Breast epithelium (tissue), 4 donors: ENCODE measurements at places on chromosomes 16 and 17.

- no peak for DNase-seq
These were observed 25.6 kb downstream of the IGSF6 start for GRCh38 chr16:21626659-21627277.

GRCh38 chr16:28189245-28189644, 22.5 kb downstream of the XPO6 start:
- no peak for DNase-seq

DNA sequence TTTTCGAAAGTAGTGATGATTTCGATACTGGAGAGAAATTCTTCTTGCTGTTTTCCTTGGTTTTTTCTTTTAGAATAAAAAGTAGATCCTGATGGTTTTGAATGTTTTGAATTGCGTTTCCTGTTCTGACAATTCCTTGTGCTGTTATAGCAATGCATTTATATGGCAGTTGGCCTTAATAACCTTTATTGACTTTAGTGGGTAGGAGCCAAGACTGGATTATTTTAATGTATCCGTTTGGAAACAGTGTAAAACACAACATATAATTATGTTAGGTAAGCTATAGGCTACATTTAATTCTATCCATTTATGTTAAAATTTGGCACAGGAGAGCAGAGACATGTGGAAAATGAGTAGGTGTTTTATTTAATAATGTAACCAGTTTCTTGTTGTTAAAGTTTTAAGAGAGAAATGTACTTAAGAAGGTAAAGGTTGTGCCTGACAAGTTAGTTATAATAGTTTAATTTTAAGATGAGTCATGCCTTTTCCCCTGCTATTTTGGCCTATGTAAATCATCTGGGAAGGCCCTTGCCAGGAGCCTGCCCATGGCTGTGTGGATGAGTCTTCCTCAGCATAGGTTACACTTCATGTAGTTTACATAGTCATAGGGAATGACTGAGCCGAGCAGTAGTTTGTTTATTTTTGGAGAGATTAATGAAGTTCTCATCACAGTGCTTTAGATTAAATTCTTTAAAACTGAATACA, 189.9 kb downstream of the FTO start:
- no peak for DNase-seq

DNA sequence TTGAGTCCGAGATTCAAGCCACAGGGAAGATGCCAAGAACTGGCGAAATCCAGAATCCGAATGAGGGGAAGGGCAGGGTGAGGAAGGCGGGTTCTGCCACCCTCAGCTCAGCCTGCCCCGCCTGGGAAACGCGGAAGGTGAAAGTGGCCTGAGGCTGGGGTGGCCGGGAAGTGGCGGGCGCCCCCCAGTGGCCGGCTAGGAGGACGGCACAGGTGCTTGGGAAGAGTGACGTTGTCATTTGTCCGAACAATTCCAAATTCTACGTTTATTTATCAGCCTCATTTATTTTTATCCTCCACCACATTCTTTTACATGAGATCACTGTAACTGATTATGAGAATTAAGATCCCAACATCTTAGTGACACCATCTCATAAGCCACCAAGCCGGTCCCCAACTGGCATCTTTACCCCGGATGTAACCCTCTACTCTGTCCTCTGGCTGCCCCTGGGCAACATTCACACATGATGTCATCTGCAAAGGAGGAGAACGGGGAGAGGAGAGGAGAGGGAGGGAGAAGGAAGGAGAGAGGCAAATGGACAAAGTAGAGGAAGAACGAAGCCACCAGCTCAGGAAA, 21.3 kb downstream of the SRCIN1 start:
- DNase-seq, result peak; percentile 91

GRCh38 chr17:29016345-29017210, 10.7 kb upstream of the SEZ6 start:
- DNase-seq, result no peak

DNA sequence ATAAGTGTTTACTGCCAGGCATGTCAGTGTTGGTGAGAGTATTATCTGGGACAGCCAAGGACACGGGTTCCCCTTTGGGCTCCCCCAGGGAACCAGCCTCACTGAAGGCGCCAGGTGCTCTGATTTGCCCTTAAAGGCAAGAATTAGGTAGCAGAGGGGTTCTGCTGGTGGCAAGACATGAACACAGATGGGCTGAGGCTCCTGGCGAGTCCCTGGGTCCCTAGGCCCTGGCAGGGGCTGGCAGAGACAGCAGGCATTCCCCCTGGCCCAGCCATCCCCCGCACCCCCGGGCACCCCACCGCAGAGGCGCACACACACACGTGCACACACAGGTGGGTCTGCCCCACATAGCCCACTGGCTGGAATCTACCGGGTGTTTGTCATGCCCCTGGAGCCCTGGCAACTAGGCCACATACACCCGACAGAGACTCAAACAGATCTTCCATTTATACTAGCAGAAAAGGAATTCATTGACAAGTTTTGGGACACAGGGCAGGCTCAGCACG, 153.3 kb downstream of the C16orf78 start:
- no peak for DNase-seq

- no peak for DNase-seq
These were observed 64.9 kb downstream of the ITFG1 start for GRCh38 chr16:47395733-47396498.

- peak; percentile 88 for DNase-seq
These were observed 54.8 kb upstream of the MAP3K14 start for GRCh38 chr17:45371414-45372324.

DNA sequence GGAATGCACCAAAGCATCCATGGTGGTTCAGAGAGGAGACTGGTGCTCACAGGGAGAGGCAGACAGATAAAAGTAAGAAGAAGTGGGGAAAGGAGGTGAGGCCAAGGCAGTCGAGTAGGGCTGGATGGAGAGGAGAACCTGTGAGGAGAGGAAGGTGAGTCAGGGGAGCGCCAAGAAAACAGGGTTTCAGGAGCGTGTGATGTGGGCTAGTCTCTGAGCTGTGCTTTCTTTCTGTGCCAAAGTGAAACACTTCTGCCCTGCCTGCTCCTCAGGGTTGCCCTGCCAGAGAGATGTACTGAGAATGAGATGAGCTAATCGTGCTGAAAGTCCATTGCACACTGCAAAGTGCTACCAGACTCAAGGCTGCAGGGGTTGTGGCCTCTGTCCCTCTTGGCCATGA, 310.7 kb upstream of the CCL2 start:
- no peak for DNase-seq

DNA sequence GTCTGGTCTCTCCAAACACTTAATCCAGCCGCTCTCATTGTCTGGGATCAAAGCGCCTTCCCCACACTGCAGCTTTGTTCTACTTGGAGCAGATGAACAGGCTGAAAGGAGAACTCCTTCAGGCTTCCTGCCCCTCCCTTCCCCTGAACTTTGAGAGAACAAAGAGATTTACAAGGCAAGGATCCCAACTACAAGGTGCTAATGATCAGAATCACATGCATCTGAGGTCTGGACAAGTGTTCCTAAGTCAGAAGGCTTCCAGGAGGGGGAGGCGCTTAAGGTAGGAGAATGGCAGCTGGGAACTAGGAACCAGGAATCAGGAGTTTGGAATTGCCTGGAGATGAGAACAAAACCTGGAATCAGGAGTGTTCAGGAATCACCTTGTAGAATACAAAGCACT, 606.3 kb upstream of the CDH11 start:
- DNase-seq, result peak; percentile 37

- no peak for DNase-seq
These were observed 6.5 kb upstream of the CCL2 start for GRCh38 chr17:34248511-34249024.

- DNase-seq, result no peak
These were observed 253.7 kb upstream of the HSBP1 start for GRCh38 chr16:83554096-83554495.

DNA sequence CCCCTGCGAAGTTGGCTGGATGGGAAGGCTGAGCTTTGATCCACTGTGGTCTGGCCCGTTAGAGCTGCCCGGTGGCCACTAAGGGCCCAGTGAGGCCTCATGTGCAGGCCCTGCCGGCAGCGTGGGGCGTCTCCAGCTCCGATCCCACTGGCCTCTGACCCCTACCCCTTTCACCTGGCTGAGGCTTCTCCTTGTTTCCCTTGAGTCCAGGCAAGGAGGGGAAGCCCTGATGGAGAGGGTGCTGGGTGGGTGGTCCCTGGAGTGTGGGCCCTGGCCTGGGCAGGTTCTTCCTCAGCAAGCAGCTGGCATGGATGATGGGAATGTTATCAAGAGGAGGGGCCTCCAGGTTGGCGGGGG, 356.8 kb downstream of the SEC14L1 start:
- DNase-seq, result no peak

DNA sequence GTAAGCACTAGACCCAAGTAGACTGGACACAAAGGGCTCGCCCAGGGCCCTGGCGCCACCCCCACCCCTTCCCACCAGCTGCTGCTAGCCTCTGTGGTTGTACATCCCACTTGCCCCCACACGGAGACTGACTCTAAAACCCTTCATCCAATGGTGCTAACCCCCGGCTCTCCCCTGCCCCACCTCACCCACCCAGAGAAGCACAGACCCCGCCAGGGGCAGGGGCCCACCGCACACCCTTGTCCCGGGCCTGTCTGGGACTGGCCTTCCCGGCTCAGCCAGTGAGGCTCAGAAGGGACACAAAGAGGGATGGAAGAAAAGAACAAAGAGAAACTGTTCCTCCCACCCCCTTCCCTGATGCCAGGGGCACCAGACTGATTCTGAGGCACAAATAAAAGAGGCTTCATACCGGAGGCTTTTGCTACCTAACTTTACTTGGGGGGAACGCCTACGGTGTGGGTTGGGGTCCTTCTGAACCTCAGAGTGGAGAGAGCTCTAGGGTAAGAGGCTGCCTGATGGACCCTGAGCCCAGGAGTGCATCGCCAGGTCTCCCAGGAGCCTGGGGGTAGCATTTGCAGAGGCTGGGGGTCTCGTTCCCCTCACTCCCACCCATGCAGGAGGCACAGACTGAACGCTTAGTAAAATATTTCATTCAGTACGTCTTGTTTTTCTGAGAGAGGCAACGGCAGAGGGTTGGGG, 8.2 kb downstream of the CORO6 start:
- DNase-seq, result no peak

DNA sequence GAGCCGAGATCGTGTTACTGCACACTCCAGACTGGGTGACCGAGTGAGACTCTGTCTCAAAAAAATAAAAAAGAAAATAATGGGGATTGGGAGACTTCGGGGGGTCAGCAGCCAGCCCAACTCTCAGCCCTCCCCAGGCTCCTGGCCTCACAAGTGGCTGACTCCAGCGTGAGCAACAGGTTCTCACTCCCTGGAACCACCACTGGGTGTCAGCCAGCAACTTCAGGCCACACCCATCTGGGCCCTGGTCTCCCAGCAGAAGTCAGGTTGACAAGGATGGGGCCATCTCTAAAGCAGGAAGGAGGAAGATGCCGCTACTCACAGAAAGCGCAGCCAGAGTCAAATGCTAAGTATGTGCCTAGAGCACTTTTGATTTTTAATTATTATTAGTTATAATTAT, 139.4 kb downstream of the C16orf78 start:
- DNase-seq, result no peak

- DNase-seq, result no peak
These were observed 13.3 kb upstream of the PMP22 start for GRCh38 chr17:15278380-15278779.

GRCh38 chr17:41848788-41849187, 11.2 kb downstream of the KLHL10 start:
- no peak for DNase-seq

- DNase-seq, result no peak
These were observed 2.0 kb upstream of the CCL2 start for GRCh38 chr17:34253139-34253525.

DNA sequence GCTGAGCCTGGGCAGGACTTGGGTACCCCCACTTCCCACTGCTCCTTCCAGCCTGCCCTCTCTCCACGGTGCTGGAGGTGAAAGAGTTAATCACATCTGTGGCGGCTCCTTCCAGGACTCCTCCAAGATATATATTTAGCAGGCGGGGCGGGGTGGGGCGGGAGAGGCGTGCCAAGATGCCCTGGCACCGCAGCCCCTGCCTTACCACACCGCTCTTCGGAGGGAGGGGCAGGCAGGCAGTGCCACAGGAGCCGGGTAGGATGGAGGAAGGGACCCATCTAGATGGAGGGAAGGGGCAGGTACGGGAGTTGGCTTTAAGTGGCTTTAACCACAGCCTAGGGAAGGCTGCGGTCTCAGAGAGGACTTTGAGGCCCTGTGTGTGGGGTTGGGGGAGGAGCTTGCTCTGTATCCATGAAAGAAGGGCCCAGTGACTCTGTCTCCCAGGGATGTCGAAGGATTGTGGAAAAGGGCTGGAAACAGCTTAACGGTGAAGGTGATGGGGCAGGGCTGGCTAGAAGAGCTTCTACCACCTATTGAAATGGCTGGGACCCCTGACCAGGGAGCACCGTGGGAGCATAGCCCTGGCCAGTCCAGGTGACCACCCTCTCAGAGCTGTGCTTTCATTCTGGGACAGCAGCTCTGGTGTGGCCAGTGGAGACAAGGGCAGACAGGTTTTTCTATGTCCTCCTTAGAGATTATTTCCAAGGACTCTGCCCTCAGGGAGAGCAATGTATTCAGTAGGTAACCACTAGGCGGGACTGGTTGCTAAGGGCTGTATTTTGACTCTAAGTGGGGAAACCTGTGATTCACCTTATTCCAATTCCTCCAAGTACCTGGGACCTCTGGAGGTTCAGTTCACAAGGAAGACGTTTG, 13.0 kb downstream of the GPR142 start:
- peak; percentile 39 for DNase-seq

- peak; percentile 34 for DNase-seq
These were observed 526 bp downstream of the ZZEF1 start for GRCh38 chr17:4142107-4142900.

DNA sequence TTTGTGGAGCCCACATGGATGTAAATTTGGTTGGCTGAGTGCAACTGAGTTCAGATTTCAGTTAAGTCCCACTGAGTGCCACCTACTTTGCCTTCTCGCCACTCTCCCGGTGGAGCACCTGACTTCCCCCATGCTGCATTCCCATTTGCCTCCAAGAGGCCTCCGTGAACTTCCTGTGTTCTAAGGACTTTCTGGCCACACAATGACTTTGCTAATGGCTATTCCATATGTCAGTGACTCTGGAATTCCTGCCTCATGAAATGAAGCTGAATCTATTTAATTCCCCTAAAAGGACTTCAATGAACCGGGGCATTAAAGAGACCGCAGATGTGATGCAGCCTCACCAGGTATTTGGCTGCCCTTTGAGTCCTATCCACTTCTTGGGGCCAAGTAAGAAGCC, 29.9 kb downstream of the ABCC12 start:
- DNase-seq, result no peak

- DNase-seq, result no peak
These were observed 21.9 kb upstream of the DLX4 start for GRCh38 chr17:49946964-49947584.

DNA sequence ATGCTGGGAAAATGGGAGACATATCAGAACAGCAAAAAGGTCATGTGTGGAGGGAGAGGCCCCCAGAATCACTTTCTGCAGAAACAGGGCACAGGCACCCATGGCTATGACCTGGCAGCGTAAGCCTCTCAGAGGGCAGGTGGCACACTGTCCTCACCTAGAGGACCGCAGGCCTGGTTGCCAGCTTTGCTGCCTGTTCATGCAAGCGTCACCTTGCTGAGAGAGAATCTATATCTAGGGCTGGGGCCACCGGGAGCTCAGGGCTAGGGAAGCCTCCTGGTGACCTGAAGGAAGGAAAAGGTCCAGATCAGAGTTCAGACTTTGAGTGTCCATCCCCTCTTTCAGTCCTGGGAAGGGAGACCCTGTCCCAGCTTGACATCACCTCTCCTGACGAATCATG, 78.7 kb downstream of the GOSR1 start:
- no peak for DNase-seq
